ENCODE measurements at places on chromosomes 16 and 17.

DNA sequence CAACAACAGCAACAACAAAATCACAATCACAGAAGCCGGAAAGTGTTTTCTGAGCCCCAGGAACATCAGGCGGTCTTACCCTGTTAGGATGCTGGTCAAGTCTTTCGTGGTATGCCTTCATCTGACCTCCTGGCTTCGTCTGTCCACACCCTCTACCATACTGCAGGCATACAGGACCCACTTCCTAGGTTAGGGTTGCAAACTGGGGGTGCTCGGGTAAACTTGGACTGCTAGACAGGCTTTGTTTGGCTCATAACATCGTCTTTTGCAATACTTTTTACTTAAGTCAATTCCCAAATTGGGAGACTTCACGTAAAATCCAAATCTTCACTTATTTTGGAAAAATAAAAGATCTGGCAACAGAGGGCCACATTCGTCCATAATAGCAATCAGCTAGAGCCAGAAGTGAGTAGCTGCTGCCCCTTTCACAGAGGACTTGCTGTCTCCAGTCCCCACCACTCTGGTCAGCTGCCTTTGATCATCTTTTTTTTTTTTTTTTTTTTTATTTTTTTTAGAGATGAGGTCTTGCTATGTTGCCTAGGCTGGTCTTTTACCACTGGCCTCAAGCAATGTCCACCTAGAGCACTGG lies 30.0 kb downstream of the CHD9 start:
- DNase-seq: no peak

GRCh38 chr16:590188-590814 lies 435 bp downstream of the RAB40C start:
- no peak for DNase-seq

DNA sequence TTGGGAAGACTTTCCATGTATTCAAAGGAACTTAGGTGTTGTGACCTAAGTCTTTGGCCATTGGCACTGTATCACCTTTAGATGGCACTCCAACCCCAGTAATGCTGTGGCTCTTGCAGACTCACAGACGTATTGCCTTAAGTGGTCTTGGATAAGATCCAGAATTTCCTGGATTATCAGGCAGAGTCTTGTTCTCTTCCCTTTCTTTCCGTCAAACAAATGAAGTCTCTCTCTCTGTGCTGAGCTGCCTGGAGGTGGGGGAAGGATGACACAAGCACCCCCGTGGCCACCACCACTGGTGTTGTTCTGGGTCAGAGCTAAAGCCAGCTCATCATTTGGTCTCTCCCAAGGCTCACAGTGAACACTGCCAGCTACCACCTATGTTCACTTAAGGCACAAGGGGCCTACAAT lies 789.9 kb upstream of the KIF2B start:
- DNase-seq: no peak

GRCh38 chr16:51163366-51163765 lies 12.3 kb upstream of the SALL1 start:
- DNase-seq: no peak

- DNase-seq: peak; percentile 71
These were observed 2.0 kb downstream of the B3GNT9 start for GRCh38 chr16:67148656-67149275.

DNA sequence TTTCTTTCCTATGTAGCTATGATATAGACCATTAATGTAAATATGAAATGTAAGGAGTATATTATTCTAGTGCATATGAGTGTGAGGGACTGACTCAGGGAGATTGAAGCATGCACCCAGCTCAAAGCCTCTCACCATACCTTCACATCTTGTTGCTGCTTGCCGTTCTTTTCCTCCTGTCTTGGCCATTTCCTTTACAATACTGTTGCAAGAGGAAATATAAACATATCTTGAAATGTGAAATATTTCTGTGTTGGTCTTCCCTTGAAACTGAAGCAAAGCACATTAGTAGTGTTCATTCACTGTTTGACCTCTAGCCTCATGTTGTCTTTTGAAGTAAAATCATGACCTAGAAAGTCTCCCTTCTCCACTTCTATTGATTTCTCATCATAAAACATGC lies 46.6 kb downstream of the PHKB start:
- DNase-seq: no peak

- no peak for DNase-seq
These were observed 2.2 kb downstream of the CYTH1 start for GRCh38 chr17:78779850-78780249.
